ENCODE measurements at places on chromosomes 12 and 14.

GRCh38 chr14:91159906-91160305 lies 46.0 kb downstream of the DGLUCY start:
- no peak for DNase-seq

DNA sequence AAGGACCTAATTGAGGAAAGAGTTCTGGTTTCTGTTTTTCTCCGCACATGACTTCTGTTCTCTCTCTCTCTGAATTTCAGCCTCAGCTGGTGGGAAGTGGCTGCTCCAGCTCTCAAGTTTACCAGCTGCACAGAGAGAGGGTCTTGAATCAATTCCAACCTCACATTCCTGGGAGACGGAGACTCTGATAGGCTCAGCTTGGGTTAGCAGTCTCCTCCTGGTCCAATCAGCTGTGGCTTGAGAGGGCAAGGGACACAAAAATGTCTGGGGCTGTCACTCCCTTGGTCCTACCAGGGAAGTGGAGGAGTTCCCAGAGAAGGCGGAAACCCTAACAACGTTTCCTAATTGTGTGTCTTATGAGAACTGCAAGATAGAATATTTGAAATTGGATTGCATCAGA lies 7.0 kb downstream of the CCDC63 start:
- DNase-seq, result peak; percentile 12

- no peak for DNase-seq
These were observed 48.3 kb downstream of the TRAF3 start for GRCh38 chr14:102825307-102826095.

- peak; percentile 85 for DNase-seq
These were observed 10.3 kb upstream of the FERMT2 start for GRCh38 chr14:52961060-52961639.

- DNase-seq, result no peak
These were observed 110.2 kb downstream of the SNAPC1 start for GRCh38 chr14:61872452-61872851.

- DNase-seq, result no peak
These were observed 987.5 kb upstream of the SEL1L start for GRCh38 chr14:82521191-82521590.

DNA sequence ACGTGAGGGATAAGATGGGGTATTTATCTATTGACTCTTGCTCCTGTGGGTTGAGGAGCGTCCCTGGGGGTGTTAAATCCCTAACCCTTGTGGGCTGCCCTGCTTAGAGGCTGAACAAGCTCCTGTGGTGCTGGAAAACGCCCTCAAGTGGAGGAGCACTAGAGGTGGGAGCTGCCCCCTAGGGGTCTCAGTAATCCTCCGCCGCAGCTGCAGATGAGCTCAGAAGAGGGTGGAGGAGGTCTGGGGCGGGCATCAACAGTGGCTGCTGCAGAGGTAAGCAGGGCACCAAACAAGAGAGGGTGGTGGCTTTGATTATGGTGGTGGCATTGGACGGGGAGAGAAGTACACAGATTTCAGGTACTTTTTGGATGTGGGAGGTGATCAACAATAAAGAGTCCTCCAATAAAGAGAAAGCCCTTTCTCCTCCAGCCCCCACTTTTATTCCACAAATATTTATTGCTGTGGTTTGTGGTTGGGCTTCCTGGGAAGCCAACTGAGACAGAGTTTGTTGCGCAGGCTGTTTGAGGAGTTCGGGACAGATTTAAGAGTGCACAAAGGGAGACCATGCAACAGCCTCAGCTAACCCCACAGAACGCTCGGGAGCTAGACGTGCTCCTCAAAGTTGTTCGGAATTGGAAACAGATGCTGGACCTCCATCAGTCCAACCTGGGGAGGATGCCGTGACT lies 179.9 kb downstream of the ADCK1 start:
- DNase-seq, result peak; percentile 71

DNA sequence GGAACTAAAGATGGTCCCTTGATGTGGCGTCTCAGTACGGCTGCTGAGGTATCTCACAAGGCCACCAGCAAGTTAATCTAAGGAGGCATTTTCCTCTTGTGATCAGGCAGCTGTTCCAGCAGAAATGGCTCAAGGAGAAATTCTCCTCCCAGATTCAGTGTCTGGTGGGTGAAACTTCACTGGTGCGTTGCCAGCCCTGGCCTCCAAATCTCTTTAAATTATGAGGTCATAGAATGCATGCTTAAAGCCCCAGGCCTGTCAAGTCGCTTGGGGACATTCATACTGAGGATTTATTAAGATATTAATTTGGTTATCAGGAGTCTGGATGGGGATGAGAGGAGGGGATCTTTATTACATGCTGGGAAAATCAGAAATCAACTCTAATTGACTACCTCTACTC lies 72.9 kb downstream of the PPP2R5C start:
- no peak for DNase-seq

- no peak for DNase-seq
These were observed 141.7 kb upstream of the NRXN3 start for GRCh38 chr14:78028471-78028870.

DNA sequence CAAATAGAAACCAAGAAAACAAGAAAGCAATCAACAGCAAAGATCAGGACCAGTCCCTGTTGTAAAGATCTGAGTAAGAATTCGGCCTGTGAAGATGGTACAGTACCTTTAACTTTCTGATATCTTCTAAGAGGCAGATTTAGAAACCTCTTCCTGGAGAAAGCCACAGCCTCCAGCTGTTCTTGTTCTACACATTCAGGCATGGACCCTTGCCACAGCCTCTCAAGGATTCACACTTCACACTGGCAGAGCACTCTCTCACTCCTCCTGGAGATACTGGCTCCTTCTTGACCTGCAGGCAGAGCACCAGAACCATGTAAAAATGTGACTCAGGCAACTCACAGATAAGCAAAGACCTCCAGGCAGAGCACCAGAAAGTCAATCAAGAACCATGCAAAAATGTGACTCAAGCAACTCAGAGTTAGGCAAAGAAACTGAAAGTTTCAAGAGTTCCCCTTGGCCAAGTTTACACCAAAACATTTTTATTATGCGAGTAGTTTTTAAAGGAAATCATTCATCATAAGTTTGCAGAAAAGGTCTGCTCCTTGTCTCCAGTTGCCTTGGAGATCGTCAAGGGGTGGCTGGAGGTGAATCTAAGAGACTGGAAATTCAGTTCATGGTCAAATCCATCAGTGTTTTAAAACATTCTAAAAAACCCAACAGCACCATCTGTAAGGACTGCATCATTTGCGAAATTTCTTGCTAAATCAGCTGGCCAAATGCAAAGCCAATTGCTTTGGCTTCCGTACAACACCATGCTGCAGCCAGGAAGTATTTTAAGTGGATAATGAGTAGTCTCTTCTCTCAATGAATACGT lies 119.3 kb upstream of the MDM1 start:
- no peak for DNase-seq

DNA sequence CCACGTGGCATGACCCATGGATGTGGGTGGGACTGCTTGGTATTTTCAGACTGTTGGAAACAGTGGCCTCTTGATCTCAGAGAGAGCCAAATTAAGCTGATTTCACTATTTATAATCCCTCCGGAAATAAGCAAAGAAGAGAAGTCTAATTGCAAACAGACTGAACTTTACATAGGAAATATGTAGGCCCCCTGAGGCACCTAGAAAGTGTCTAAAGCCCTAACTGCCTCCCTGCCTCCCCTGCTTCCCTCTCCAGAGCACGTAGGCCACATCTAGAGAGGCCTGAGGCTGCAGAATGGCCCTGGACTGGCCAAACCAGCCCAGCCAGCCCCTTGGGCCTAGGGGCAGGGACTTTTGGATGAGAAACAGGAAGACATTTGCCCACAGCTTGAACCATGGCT lies 123.8 kb downstream of the ZFP36L1 start:
- no peak for DNase-seq

DNA sequence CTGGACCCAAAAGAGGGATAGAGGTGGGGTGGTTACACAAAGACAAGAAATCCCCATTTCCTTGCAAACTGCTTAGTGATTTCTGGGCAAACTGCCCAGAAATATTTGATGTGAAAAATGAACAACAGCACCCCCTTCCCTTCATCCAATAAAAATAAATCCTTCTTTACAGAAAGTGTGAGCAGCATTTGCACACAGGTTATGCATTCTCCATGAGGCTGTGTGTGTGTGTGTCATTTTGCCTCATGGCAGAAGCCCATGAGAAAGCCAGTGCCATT lies 17.2 kb upstream of the NRXN3 start:
- DNase-seq, result no peak

- DNase-seq, result no peak
These were observed 19.0 kb downstream of the EIF4B start for GRCh38 chr12:53025250-53025649.

- DNase-seq, result no peak
These were observed 520.2 kb downstream of the FLRT2 start for GRCh38 chr14:86050072-86050683.

DNA sequence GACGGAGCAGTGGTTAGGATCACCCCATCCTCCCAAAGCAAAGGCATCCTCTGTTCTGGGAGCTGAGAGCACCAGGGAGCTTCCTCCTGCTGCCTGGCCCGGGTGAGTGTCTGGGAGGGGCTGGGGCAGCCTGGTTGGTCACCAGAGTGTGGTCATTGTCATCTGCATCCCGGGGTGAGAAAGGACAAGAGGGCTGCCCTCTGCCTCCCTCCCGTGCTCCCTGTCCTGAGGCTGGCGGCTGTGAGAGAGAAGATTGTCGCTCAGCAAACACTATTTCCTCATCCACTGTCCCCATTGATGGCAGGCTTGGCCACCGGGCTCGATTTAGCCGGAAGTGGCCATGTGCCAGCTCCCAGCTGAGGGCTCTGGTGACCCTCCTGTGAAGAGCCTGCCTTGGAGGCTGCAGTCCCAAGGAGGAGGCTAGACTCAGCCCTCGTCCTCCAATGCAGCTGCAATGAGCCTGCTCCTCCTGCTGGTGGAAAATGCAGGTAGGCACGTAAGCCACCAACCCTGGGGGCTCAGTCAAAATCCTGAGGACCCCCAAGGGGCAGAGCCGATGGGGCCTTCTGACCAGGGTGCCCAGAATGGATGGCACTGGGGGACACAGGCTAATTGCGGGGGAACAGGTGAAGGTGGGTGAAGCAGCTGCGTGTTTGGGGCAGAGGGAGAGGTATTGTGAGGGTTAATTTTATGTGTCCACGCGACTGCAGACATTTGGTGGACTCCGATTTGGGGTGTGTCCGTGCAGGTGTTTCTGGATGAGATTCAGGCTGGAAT lies 155.7 kb downstream of the KIF26A start:
- DNase-seq, result peak; percentile 58

GRCh38 chr12:20174528-20175175 lies 193.7 kb upstream of the PDE3A start:
- no peak for DNase-seq

DNA sequence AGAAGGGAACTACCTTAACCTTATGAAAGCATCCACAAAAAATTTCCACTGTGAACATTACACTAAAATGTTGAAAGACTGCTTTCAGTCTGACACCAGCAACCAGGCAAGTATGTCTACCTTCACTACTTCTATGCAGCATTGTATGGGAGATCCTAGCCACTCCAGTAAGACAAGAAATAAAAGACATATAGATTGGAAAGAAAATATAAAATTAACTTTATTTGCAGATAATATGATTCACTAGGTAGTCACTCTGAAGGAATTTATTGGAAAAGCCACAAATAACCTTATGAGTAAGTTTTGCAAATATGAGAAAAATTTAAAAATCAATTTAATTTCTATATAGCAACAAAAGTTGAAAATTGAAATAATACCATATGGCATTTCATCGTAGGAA lies 172.0 kb downstream of the RERGL start:
- DNase-seq, result no peak

- DNase-seq, result no peak
These were observed 21.2 kb downstream of the RTL1 start for GRCh38 chr14:100882026-100882967.

GRCh38 chr12:9721394-9722092 lies 11.4 kb downstream of the CLECL1 start:
- DNase-seq, result no peak

DNA sequence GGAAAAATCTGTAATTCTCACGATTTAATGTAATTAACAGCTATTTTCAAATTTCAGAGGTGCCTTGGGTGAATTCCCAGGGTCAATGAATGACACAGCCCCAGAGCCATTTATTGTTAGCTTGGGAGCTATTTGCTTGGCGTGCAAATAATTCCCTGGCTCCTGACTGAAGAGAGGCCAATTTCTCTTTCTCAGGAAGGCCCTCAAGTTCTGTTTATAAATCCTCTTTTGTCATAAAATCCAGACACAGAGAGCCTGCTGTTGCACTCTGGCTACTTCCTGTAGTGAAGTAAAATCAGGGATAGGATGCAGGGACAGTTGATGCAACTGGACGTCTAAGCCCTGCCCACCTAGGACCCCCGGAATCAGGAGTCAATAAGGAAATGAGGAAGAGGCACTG lies 154.3 kb downstream of the TMX1 start:
- DNase-seq, result no peak

- DNase-seq, result no peak
These were observed 200.5 kb downstream of the STXBP6 start for GRCh38 chr14:24849471-24849870.

GRCh38 chr12:64666054-64666914 lies 56.0 kb downstream of the RASSF3 start:
- no peak for DNase-seq

DNA sequence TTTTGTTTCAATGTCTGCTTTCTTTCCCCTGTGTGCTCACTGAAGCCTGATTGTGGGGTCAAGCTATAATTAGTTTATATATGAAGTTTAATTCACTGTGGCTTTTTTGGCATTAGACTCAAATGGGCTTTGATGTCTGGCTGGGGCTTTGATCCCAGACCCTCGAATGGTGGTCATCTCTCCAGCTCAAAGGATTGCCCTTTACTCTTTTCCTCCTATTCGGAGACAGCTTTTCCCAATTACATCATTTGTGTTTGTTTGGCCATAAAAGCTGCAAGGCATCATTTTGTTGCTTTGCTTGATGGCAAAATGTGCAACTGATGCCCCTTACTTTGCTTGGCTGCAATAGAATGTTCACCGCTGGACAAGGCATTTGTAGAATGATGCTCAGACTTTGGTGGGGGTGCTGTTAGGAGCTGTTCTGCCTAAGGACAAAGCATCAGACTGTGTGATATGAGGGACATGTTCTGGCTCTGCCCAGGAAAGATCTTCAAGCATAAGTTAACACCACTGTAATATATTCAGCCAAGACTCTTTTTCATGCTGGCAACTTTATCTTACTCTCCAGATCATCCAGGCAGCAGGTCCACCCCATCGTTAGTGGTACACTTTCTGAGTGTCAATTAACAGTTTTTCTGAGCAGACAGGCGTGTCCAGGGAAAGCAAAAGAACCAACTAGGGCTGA lies 3.2 kb upstream of the DACT1 start:
- DNase-seq, result no peak
